ENCODE measurements at places on chromosomes 12 and 14.

DNA sequence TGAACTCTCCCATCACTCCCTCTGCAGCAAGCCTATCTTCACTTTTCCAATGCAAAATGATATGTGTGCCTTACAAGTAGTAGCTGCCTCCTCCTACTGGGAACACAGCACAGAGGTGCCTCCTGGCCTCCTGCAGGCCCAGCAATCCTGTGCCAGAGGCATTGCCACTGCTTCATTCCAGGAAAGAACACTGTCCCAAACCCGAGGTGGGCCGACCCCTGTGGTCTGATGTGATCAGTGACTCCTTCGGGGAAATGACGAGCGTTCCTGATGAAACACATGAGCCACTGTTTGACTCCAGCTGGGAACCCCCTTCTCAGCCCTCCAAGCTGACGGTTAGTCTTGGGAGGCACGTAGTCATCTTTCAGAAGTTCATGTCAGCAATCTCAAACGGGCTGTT lies 19.5 kb downstream of the PSMC1 start:
- DNase-seq, result no peak

DNA sequence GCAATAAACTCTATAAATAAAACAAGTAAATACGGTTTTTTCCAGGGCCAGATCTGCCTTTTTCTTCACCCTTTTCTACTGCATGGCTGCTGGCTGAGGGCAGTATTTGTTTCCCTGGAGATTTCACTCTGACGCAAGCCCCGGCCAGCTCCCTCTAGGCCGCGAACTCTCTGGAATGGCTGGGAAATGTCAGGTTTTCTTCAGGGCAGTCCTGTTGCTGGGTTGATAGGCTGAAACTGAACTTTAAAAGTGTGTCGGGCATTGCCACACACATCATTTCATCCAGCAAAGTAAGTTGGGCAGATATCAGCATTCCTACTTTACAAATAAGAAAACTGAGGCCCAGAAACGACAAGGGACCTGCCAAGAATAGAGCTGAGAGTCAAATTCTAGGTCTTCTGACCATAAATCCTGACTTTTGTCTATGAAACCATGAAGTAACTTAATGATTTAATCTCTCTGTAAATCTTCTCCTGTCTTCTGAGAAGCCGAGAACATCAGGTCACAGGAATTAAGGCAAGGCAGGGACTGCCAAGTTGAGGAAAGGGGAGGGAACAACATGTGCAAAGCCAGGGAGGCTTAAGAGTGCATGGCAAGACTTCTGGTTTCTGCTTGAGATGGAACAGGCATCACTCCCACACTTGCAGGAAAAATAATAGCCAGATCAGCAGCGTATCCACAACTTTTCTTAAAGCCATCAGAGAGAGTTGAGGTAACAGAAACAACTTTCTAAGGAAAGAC lies 205.0 kb upstream of the CCDC196 start:
- DNase-seq, result no peak

DNA sequence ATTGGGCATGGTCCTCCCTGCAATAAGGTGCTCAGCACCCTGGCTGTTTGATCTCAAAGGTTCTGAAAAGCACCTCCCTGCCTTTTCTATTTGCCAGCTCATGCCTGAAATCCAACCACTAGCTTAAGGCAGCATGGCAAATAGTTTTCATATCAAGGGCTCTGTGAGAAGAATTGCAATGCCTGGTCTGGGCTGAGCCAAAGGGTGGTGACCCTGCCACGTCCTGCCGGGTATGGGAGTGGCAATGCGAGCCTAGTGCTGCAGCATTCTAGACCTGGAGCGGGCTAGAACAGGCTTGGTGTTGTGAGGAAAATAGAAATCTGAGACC lies 2.3 kb upstream of the SCNN1A start:
- DNase-seq, result no peak

DNA sequence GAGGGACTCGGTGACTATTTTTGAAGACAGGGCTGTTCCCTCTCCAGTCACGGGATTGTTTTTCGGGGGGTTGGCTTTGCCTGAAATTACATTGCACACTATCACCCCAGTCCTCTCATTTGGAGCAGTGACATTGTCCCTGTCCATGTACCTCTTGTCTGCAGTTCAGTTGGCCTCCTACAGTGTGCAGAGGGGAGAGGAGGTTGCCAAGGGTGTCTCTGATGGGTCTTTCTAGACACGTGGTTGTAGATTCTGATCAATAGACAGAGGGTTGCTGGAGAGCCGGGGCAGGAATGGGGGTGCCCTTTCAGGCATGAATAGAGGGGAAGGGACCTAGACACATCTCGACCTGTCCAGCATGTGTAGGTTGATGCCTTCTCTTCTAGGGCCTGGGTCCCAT lies 1.2 kb downstream of the TMEM120B start:
- DNase-seq, result no peak
